ENCODE measurements at places on chromosomes 6 and 20. TPM values are rescaled to one million over a fixed set of nuclear protein-coding genes. Genes with fewer than 3 reads are reported as not detected.
A peak's percentile ranks its signal among the peaks of the same experiment; 100 is the strongest.

GRCh38 chr6:151729829-151730495 lies 77.5 kb upstream of the ESR1 start:
- H3K4me1 ChIP-seq = no peaks in the 10 kb centered on the region
- H3K36me3 ChIP-seq = no peaks in the 10 kb centered on the region
- no peak overlapping the region for H3K4me3 ChIP-seq
- H3K27ac ChIP-seq = no peak overlapping the region
- no peak for DNase-seq
- no peaks in the 10 kb centered on the region for H3K27me3 ChIP-seq

DNA sequence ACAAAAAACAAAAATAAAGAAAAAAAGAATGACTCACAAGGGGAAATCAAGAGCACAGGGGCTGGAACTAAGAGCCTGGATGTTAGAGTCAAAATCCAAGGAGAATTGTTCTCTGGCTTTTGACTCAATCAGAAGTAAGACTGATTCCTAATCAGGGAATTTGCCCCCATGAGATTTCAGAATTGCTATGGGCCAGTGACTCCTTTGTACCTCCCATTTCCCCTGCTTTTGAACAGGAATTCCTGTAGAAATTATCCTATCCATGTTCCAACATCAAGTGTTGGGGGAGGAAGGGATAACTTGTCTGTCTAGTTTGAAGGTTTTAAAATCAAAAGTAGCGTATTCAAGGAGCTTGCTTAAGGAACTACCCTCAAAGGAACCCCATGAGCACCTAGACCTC lies 396.7 kb downstream of the CDC5L start:
- H3K36me3 ChIP-seq = no peaks in the 10 kb centered on the region
- DNase-seq = no peak
- H3K4me3 ChIP-seq = no peak overlapping the region
- no peaks in the 10 kb centered on the region for H3K27me3 ChIP-seq
- no peak overlapping the region for H3K27ac ChIP-seq

DNA sequence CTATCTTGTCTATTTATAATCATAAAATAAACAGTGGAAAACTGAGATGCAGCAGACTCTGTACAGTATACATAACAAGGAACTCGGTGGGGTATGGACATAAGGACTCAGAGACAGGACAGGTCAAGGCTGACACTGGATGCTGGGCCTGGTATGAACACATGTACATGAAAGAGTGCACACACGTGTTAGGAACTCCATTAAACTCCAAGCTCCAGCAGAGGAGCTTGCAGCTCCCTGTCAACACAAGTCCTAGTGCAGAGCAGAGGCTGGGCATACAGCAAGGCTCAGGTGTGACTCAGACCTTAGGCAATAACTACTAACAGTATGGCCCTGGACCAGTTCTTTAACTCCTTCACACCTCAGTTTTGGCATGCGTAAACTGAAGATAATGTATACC lies 17.1 kb downstream of the NAPB start:
- no peak for DNase-seq
- H3K27me3 ChIP-seq = no peaks in the 10 kb centered on the region
- H3K36me3 ChIP-seq = no peaks in the 10 kb centered on the region
- no peak overlapping the region for H3K4me3 ChIP-seq
- H3K27ac ChIP-seq = no peak overlapping the region

DNA sequence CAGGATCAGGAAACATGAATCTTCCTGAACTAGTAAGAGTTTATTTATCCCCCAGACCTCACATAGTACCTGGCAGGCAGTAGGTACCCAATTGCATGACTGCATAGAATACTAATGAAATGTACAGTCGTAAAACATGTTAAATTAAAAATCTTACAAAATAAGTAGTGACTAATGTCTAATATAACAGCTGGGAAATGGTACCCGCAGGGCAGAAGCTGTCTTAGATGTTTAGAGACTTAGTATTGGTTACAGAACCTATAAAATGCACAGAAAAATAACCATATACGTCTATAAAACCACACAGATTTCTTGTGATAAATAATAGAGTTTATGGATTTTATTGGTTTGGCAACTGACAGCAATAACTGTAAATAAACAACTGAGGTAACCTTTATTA lies 139.1 kb upstream of the GMDS start:
- no peaks in the 10 kb centered on the region for H3K27me3 ChIP-seq
- no peaks in the 10 kb centered on the region for H3K4me1 ChIP-seq
- H3K4me3 ChIP-seq = no peak overlapping the region

GRCh38 chr6:16318538-16318937 lies 80.2 kb downstream of the GMPR start:
- peak; percentile 34 for DNase-seq
- H3K36me3 ChIP-seq = no peaks in the 10 kb centered on the region
- no peak overlapping the region for H3K4me3 ChIP-seq
- H3K27ac ChIP-seq = peak overlapping the region; percentile 79
- no peaks in the 10 kb centered on the region for H3K27me3 ChIP-seq

GRCh38 chr6:43990627-43991619 lies 136.3 kb downstream of the MRPL14 start:
- no peaks in the 10 kb centered on the region for H3K27me3 ChIP-seq
- DNase-seq = peak; percentile 83
- peaks cover 13% of the 10 kb centered on the region for H3K4me1 ChIP-seq
- H3K36me3 ChIP-seq = no peaks in the 10 kb centered on the region
- H3K27ac ChIP-seq = peak overlapping the region; percentile 82

DNA sequence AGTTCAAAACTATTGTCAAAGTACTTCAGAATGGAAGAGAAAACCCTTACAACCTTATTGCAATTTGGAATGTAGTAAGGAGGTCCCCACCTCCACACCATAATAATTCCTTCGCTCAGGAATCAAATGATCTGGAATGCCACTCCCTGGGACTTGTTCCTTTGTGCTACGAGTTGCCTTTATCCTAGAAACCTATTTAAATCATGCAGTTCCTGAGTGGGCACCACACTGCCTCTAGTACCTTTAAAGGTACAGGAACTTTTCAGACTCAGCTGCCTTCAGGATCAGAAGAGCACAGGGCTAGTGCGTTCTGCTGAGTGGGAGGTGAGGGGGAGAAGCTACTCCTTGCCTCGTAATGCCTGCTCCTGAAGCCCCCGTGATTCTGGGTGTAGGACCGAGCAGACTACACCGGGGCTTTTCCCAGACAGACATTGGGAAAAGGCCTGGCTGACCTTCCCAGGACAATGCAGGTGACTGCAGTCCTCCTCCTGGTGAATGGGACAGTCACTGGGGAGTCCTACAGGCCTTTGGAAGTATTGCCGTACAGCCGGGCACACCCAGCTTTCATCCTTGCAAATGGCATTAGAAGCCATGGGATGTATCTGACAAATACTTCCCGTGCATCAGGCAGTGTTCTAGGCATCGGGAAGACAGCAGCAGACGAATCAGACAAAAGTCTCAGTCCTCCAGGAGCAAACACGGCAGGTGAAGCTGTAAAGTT lies 11.8 kb upstream of the TUBB2B start:
- no peak overlapping the region for H3K27ac ChIP-seq
- H3K4me3 ChIP-seq = no peak overlapping the region
- DNase-seq = no peak
- H3K27me3 ChIP-seq = no peaks in the 10 kb centered on the region
- no peaks in the 10 kb centered on the region for H3K36me3 ChIP-seq

GRCh38 chr6:100103931-100104330 lies 109.9 kb upstream of the MCHR2 start:
- no peaks in the 10 kb centered on the region for H3K36me3 ChIP-seq
- DNase-seq = no peak
- no peaks in the 10 kb centered on the region for H3K27me3 ChIP-seq

- H3K4me3 ChIP-seq = no peak overlapping the region
- DNase-seq = no peak
- no peaks in the 10 kb centered on the region for H3K27me3 ChIP-seq
- H3K36me3 ChIP-seq = no peaks in the 10 kb centered on the region
- no peak overlapping the region for H3K27ac ChIP-seq
Observed at GRCh38 chr6:149046164-149046821, 271.2 kb upstream of the TAB2 start.

DNA sequence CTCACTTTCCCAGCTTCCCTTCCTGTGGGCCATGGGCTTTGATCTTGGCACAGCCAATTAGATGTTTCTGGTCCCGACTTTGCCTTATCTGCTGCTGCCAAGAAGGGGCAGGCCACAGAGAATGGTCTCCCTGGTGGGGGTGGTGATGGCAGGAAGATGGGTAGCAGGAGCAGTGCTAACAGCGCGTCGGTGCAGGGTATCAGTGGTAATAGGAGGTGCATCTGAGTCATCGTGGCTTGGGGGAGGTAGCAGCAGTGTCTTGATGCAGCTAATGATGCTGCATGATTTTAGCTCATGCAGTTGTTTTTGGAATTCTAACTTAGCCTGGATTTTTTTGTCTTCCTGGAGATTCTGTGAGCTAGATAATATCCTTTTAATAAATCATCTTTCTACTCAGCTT lies 18.9 kb upstream of the MAS1 start:
- DNase-seq = no peak
- H3K4me1 ChIP-seq = no peaks in the 10 kb centered on the region
- no peaks in the 10 kb centered on the region for H3K36me3 ChIP-seq
- no peak overlapping the region for H3K4me3 ChIP-seq

GRCh38 chr6:70551566-70551965 lies 15.2 kb upstream of the SDHAF4 start:
- no peaks in the 10 kb centered on the region for H3K27me3 ChIP-seq
- no peaks in the 10 kb centered on the region for H3K36me3 ChIP-seq
- DNase-seq = no peak
- H3K4me3 ChIP-seq = no peak overlapping the region

- H3K36me3 ChIP-seq = no peaks in the 10 kb centered on the region
- H3K27ac ChIP-seq = no peak overlapping the region
- H3K27me3 ChIP-seq = no peaks in the 10 kb centered on the region
- no peak for DNase-seq
- H3K4me1 ChIP-seq = peaks cover 10% of the 10 kb centered on the region
Observed at GRCh38 chr6:33198159-33198852, 2.2 kb downstream of the RXRB start.

DNA sequence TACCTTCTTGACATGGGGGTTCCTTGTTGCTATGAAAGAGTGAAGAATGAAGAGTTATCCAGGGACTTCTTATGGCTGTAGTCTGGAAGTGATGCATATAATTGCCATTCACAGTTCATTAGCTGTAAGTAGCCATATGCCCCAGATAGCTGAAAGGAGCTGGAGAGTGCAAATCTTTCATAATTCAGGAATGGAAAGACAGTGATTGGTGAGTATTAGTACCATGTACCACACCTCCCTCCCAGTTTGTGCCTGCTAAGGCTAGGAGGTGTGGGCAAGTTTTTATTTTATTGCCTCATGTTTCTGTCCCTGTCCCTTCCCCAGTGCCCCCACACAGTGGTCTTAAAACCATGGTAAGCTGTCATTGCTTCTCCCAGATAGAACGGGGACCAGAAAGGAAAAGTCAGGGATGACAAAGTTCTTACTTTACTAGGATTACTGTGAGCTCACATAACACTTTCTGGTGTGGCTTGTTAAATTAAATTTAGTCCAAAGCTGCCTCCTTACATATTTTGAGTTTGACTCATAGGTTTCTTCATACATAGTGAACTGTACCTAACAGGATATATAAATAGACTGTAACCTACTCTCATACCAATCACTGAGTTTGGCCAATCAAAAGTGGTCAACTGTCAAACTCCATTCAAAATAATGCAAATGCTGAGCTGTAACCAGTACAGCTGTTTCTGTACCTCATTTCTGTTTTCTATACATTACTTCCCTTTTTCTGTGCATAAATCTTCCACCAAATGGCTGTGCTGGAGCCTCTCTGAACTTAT lies 119.4 kb downstream of the RFPL4B start:
- DNase-seq = no peak
- H3K27ac ChIP-seq = no peak overlapping the region
- no peak overlapping the region for H3K4me3 ChIP-seq
- no peaks in the 10 kb centered on the region for H3K36me3 ChIP-seq

DNA sequence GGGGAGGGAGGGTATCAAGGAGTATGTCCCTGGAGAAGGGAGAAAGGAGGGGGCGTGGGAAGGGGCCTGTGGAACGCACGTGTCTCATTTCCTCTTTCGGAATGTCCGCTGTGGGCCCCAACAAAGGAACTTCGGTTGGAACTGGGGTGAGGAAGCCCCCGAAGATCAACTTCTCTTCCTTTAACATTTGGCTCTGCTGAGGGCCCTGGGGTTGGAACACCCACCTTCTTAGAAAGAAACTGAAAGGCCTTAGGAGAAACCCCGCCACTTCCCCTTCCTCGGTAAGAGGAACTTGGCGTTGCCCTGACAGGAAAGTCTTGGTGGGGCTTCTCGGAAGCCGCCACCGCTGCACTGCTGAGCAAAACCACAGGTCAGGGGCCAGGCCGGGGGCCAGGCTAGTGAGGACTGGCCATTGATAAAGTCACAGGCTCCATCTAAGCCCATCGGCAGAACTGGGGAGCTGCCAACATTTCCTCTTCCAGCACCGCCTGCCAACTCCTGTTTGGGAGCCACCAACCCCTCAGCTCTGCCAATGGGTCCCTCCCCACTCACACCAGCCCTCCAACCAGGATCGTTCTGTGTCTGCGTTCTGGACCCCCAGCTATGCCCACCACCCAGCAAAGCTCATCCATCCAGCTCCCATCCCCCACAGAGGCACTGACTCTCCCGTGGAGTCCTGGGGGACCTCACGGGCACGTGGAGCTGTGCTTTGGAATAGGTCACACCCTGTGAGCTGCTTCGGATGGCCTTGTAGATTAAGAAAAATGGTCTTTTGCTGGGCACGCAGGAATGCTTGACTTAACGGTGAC lies 44.8 kb downstream of the FGD2 start:
- H3K36me3 ChIP-seq = no peaks in the 10 kb centered on the region
- DNase-seq = no peak
- no peak overlapping the region for H3K4me3 ChIP-seq

GRCh38 chr6:47362857-47363461 lies 53.3 kb upstream of the TNFRSF21 start:
- no peaks in the 10 kb centered on the region for H3K27me3 ChIP-seq
- no peak for DNase-seq
- H3K4me3 ChIP-seq = no peak overlapping the region
- H3K4me1 ChIP-seq = no peaks in the 10 kb centered on the region
- H3K36me3 ChIP-seq = no peaks in the 10 kb centered on the region

DNA sequence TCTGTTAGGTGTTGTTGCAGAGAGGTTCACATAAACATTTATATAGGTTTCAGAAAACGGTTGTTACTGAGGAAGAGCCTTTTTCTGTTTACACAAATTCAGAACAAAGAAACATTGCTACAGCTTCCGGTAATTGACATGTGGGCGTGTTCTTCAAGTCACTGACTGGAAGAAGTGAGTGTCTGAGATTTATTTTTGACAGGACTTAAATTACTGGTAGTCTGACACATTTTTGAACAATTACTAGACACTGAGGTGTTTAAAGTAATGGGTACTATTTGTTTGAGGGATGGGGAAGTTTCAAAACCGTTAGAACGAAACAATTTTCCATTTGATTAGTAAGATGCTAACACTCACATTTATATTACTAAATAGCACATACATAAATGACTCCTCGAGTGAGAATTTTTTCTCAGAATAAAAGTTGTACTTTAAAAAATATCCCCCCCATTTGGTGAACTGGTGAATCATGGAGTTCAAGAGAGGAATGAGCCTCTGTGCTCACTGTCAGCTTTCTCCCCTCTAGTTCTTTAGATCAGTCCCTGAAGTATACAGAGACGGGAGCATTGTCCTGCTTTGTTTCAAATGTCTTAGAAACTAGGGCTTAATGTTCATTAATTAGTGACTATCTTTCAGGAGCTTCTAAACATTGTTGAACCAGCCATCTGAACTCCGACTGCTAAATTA lies 98.7 kb downstream of the TSHZ2 start:
- no peaks in the 10 kb centered on the region for H3K27me3 ChIP-seq
- no peak overlapping the region for H3K4me3 ChIP-seq
- peak overlapping the region; percentile 14 for H3K27ac ChIP-seq

The COL9A1 gene
- not detected for total RNA-seq

The RTF2 gene
- 86.6 TPM for total RNA-seq

The COL19A1 gene
- not detected for total RNA-seq
